T-helper 17 cell (primary cell): ENCODE measurements at places on chromosomes 11 and 22.

DNA sequence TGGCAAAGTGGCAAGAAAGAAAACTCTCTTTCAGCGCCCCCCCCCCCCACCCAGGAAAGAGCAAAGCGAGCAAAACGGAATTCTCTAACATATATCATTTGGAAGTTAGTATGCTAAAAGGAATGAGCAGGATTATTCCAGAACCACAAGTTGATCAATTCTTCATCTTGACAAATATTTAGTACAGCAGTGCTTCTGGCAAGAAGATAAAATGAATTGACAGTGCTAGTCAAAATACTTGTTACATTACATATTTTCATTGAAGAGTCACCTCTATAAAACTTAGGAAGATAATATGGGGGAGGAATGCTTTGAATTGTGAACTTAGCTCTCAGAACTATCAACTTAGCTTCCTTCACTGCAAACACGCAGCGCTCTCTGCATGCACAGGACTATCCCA lies 377.4 kb downstream of the DYNC2H1 start:
- DNase-seq = no peak

DNA sequence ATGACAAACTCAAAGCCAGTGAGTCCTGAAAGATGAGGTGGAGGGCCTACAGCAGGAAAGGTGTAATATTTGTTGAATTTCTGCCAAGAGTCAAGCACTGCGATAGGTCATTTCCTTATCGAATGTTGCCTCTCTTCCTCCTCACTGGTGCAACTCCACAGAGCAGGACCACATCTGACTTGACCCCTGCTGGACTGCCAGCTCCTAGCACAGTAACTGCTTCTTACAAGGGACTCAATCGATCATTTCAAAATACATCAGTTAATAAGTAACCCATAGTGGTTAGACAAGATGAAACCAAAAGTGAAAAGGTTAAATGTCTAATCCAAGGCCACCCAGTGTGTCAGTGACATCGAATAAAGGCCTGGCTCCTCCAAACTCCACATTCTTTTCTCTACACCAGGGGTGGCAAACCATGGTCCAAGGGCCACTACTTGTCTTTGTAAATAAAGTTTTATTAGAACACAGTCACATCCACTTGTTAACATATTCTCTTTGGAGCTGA lies 98.5 kb upstream of the CSNK2A3 start:
- no peak for DNase-seq

DNA sequence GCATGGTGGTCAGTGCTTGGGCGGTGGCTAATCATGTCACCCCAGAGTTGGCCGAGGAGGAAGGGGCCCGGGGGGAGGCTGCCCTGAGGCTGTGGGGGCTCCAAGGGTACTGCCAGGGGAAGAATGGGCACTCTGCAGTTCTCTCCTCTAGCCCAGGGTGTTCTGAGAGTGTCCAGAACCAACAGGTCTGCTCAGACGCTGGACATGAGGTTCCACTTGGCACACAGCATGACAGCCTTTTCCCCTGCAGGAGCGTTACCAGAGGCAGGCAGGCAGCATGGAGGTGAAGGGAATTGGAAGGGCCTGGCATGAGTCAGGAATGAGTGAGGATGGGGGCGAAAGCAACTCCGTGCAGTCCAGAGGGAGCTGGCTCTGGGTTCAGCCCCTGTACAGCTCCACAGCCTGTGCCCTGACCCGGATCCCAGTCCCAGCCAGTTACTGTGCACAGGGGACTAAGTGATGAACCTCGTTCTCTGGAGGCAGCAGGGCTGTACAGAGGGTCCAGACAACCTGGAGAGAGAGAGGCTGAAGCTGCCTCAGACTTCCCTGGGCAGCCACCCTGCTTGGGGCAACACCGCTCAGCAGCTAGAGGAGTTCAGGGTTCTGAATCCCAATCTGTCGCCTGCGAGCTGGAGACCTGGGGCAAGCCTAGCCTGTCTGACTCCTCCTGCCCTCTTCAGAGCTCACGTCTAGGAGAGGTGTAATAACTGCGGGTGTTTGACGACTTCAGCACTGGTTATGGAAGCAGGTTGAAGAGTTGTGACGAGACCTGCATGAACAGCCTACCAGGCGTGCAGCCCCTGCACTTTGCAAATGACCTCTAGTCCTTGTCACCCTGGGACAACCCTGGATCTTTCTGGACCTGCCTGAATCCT lies 14.7 kb upstream of the TUB start:
- DNase-seq = no peak

DNA sequence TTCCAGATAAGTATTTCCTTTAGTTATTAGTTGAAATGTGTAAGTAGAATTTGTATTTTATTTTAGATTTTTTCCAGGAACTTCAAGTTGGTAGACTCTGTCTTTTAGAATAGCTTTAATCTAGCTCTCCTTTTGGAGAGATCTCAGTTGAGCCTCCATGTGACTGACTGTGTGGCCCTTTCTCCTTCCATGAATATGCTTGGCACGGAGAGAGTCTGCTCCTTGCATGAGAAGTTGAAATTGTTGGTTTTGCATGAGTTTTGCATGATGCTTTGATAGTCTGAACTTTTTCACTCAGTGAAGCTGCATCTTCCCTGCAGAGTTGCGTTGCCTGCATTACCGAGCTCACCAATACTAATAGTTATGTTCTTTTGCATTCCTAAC lies 32.8 kb upstream of the CTTN start:
- DNase-seq = no peak

DNA sequence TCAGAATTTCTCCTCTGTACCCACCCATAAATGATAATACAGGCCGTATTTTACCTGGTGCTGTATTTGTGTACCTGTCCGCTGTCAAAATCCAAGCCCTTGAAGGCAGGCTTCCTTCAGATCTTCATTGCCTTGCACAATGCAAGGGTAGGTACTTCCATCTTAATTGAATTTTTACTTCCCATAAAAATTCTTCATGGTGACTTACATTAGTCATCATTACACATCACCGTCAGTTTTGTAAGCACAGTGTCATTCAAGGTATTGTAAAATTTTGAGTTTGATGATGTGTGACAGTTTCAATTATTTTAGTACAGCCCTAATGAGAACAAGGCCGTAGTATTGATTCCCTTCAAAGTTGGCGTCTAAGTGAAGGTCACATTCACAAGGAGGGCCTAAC lies 770 bp upstream of the TSG101 start:
- no peak for DNase-seq
